ENCODE measurements at places on chromosomes 6 and 20. TPM values are rescaled to one million over a fixed set of nuclear protein-coding genes. Genes with fewer than 3 reads are reported as not detected.

DNA sequence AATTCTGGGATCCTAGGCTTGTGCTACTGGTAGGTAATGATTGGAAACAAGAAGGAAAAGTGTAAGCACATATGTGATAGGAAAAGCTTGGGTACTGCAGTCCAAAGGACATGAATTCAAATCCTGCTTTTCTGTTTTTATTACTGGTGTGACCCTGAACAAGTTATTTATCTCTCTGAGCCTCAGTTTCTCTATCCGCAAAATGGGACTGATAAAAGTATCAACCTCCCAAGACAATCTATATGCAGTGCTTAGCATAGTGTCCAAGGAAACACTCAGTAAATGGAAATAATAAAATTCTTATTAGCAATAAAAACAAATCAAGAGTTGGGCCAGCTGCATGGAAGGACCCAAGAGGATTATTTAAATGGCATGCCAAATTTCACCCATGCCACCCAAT lies 108.5 kb downstream of the ZMYND8 start:
- DNase-seq: no peak

The ENPP1 gene
- total RNA-seq: 5.5 TPM

DNA sequence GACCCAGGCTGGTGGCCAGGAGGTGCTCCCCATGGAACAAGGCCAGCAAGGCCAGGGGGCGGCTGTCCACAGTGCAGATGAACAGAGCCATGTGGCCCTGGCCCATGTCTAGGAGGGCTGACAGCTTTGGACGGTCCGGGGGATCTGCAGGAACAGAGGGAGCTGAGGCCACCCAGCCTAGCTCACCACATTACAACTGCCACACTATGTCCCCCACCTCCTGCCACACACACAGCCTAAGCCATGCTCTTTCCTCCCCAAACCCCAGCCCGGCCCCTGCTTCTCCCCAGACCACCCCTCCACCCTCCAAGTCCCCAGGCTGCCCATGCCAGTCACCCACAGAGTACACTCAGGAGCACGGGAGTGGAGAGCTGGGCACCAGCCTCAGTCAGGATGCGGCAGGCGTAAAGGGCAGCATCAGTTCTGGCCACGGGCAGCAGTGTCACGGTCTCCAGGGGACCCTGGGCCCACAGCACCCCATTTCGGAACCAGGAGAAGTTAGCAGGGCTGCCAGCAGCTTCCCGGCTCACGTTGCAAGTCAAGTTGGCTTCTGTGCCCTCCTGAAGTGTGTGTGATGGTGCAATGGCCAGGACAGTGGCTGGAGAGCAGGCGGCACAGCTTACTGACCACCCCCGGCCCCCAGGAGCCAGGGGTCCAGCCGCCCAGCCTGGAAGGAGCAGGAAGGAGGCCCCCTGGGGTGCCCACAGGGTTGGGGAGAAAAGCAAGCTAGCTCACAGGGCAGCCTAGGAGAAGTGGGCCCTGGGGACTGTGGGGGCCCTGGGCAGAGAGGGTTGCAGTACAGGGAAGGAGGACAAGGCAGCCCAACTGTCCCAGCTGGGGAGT lies 15.2 kb upstream of the ADAM33 start:
- DNase-seq: no peak

- no peak for DNase-seq
Observed at GRCh38 chr6:527989-528673, 128.8 kb downstream of the HUS1B start.

DNA sequence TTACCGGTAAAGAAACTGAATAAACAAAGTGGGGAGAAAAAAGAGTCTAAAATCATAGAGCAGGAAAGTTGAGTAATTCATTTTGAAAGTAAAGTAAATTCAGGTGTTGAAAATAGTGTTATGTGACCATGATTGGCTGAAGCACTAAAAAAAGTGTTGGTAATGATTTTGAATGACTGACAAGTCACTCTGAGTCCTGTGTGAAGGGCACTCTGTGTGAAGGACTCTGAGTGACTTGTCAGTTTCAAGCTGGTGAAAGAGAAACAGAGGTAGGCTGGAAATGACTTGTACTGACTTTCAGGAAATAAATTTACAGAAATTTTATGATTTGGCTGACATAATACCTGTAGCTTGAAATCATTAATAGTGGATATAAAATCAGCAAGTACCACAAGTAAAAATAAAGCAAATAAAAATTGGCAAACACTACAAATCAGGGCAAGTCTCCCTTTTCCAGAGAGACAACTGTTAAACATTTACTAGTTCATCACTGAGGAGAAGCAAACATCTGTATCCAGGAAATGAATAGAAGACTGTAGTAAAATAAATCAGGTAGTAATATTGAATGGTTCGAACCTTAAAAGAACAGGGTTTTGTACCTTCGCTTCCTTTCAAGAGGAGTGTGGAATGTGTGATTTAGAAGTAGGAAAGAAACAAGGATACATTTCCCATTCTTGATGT lies 630.6 kb downstream of the GRIK2 start:
- DNase-seq: no peak

DNA sequence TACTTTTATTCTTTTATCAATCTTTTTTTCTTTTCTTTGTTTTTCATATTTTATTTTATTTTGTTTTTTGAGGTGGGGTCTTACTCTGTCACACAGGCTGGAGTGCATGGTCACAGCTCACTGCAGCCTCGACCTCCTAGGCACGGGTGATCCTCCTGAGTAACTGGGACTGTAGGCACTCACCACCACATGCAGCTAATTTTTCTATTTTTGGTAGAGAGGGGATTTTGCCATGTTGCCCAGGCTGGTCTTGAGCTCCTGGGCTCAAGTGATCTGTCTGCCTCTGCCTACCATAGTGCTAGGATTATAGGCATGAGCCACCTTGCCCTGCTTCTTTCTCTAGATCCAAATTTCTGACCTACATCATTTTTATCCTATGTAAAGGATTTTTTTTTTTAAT lies 153.2 kb downstream of the CDKAL1 start:
- DNase-seq: no peak

GRCh38 chr20:35515341-35515740 lies 14.1 kb downstream of the C20orf173 start:
- no peak for DNase-seq

DNA sequence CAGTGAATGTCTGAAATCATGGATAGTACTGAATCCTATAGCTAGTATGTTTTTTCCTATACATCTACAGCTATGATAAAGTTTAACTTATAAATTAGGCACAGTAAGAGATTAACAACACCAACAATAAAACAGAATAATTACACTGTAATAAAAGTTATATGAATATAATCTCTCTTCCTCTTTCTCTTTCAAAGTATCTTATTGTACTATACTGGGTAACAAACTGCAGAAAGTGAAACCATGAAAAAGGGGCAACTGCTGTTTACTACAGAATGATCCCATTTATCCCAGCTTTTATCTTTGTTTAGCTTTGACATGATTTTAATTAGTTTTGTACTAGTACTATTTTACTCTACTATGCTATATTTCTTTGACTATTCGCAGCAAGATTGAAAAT lies 25.8 kb downstream of the ESF1 start:
- DNase-seq: no peak

The PCED1A gene
- 9.0 TPM for total RNA-seq

DNA sequence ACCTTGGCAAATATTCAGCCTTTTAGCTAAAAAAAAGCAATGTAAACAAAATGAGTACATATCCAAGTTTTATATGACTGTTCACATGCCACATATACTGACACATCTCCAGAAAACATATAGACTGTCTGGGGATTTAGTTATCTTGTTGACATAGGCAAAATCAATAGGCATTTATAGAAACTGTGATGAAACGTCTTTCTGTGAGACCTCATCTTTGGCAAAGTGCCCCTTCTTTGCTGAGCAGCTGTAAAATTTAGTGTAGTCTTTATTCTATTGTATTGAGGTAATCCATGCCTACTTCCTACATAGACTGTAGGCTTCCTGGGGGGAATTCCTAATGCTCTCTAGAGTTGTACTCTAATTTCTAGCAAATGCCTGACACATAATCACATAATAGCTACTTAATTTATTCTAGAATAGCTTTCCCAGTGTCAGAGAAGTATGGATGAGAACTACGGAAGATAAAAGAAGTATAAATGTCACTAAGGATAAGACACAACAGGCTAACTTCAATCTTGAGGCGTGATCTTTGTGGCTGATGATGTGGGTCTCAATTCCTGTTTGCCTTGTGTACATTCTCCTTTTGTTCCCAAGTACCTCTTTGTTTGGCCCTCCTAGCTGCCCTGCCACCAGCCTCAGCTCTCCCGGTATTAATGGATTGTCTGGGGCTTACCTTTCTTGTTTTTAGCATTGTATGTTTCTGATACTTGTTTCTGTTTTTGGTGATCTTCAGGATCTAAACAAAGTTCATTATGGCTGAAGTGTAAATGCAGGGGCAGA lies 30.6 kb downstream of the PTCHD4 start:
- DNase-seq: no peak

GRCh38 chr6:129551486-129551885 lies 158.5 kb downstream of the ARHGAP18 start:
- no peak for DNase-seq

DNA sequence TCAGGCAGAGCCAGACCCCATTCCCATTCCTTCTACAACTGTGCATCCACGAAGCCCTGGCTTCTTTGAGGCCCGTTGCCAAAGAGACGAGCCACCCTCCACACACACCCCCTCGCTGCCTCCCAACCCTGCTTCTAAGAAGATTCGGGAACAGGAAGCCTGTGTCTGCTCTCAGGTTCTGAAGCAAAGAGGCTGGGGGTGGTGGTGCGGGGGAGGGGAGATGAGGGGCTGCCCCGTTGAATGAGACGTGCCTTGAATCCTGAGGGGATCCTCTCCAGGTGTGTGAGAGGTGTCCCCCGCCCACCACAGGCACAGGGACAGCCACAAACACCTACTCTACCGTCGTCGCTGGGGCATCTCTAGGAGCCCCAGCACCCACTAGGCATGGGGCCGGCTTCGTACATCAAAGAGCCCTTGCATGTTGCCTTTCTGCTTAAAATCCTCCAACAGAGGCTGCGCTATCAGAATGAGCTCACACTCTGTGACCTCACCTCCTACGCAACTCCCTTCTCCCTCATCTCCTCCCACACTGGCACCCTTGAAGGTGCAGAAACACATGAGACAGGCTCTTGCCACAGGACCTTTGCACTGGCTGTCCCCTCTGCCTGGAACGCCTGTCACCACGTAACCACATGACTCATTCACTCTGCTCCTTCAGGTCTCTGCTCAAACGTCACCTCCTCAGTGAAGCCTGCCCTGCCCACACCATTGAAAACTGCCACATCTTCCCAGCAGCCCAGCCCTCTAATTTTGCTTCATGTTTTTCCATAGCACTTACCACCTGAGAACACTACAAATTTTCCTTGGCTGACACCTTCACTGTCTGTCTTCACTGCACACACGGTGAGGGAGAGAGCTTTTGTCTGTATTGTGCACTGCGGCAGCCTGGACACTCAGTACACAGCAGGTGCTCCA lies 58.5 kb downstream of the PREX1 start:
- no peak for DNase-seq

- DNase-seq: no peak
Observed at GRCh38 chr20:21376626-21377025, 20.7 kb downstream of the NKX2-4 start.

The STMND1 gene
- not detected for total RNA-seq

GRCh38 chr20:37669062-37669772 lies 24.6 kb upstream of the CTNNBL1 start:
- no peak for DNase-seq

The TDRD6 gene
- 0.22 TPM for total RNA-seq

DNA sequence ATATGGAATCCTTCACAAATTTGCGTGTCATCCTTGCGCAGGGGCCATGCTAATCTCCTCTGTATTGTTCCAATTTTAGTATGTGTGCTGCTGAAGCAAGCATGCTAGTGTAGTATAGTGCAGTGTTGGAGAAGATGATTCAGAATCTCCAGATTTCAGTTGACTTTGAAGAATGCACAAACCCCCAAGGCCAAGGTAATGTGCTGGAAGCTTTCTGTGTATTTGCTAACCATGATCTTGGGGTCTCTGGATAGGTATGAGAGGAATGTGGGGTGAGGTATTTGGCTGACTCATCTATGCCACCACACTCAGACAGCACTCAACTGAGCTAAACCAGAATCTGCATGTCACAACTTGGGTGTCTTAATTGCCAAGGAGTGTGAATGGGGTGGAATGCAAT lies 42.6 kb upstream of the DEK start:
- no peak for DNase-seq

The CST5 gene
- not detected for total RNA-seq

GRCh38 chr20:21570285-21570992 lies 56.6 kb upstream of the NKX2-2 start:
- DNase-seq: no peak

The CTAGE9 gene
- total RNA-seq: not detected

- DNase-seq: no peak
Observed at GRCh38 chr6:15304337-15305042, 58.6 kb downstream of the JARID2 start.

The LAMP5 gene
- not detected for total RNA-seq

The TRIM15 gene
- total RNA-seq: not detected

DNA sequence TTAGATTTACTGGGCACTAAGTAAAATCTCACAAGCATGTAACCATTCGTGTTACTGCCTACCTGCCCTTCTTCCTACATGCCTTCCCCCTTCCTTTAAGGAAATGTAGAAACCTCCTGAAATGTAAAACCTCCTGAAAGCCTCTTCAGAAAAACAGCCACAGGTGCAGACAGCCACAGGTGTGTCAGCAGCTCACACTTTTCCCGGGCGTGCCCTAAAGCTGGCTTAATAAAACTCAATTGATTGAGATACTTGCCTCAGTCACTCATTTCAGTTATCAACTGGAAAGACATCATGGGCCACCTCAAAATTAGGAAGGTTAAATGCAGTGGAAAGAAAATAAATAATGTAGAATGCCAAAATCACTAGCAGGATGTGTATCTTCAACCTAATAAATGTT lies 23.1 kb upstream of the PBOV1 start:
- no peak for DNase-seq

The NKX2-4 gene
- total RNA-seq: not detected

DNA sequence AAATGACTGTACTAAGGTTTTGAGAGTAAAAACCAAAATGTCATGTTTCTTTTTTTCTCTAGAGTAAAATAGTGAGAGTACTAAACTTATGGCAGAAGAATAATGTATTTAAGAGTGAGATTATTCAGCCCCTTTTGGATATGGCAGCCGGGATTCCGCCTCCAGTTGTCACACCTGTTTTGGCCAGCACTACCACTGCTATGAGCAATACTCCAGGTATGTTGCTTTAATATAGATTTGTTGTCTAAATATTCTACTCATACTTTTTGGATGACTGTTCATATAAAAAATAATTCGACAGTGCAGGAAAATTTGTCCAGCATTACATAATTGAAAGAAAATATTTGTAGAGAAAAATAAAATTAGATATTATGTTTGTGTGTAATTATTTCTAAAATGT lies 59.5 kb downstream of the SCAF8 start:
- no peak for DNase-seq

- DNase-seq: no peak
Observed at GRCh38 chr20:48538058-48538825, 289.6 kb downstream of the PREX1 start.

The HRH3 gene
- total RNA-seq: not detected

Measured in esophagus squamous epithelium (tissue), 5 donors.